ENCODE measurements at places on chromosomes 1 and 21. TPM values are rescaled to one million over a fixed set of nuclear protein-coding genes. Genes with fewer than 3 reads are reported as not detected.

DNA sequence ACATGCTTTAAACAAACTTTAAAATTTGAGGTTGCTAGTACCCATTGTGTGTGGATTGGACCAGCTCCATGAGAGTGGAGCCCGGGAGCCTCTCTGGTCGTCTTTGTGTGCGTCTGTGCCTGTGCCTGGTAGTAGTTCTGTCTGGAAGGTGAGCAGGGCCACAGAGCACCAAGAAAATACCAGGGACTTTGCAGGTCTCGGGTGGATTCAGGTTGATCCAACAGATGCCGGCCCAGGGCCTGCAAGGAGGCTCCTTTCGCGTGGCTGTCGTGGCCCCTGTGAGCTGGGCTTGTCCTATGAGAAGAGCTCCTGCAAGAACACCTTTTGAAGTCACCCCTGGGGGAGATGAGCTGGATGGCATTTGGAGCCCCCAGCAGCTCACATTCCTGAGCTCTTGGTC is 28.3 kb downstream of the COL18A1 start:
- no peak for DNase-seq

DNA sequence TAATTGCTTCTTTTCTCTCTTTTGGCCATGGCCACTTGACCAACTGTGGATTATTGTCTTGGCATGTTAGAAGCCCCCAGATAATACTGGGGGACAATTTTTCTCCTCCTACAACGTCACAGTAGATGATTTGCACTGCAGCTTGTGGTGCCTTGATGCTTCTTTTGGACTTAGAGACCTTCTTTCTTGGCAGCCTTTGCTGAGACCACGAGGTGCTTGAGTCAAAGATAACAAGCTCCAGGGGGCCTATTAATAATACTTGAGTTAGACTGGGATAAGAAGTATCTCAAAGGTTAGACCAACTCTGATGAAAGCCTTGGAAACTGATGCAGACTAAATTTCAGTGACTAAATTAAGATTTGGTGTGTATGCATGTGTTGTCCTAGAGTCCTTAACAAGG is 3.2 kb downstream of the PPP1R12B start:
- peaks cover 12% of the 10 kb centered on the region for H3K4me1 ChIP-seq
- no peak overlapping the region for H3K4me3 ChIP-seq
- no peak for DNase-seq
- no peaks in the 10 kb centered on the region for H3K36me3 ChIP-seq
- peak overlapping the region; percentile 46 for H3K27ac ChIP-seq

- no peaks in the 10 kb centered on the region for H3K36me3 ChIP-seq
- DNase-seq = no peak
- no peaks in the 10 kb centered on the region for H3K27me3 ChIP-seq
- H3K27ac ChIP-seq = no peak overlapping the region
- no peak overlapping the region for H3K4me3 ChIP-seq
These were observed 11.2 kb upstream of the PHC2 start for GRCh38 chr1:33442141-33442540.

- no peak overlapping the region for H3K4me3 ChIP-seq
- DNase-seq = no peak
- H3K4me1 ChIP-seq = no peaks in the 10 kb centered on the region
- peaks cover 8% of the 10 kb centered on the region for H3K36me3 ChIP-seq
- H3K27me3 ChIP-seq = no peaks in the 10 kb centered on the region
- H3K27ac ChIP-seq = no peak overlapping the region
These were observed 16.3 kb downstream of the VPS45 start for GRCh38 chr1:150083907-150084306.

DNA sequence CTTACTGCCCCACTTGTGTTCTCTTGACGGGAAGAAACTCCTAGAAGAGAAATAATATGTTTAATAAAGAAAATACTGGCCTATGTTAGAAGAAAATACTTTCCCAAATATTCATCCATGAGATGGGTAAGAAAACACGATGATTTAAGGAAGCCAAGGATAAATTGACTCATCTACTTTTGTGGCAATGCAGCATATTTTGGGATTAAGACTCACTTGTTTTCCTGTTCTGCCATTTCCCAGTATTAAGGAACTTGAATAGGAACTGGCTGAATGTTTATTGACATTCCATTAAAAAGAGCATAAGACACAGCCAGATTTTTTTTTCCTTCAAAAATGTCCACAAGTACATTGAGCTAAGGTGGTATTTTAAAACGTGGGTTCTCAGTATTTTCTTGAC is 10.9 kb upstream of the ADAMTS5 start:
- no peaks in the 10 kb centered on the region for H3K4me1 ChIP-seq
- H3K27ac ChIP-seq = no peak overlapping the region
- H3K36me3 ChIP-seq = no peaks in the 10 kb centered on the region
- H3K4me3 ChIP-seq = no peak overlapping the region
- no peak for DNase-seq

- no peak overlapping the region for H3K27ac ChIP-seq
- peaks cover 20% of the 10 kb centered on the region for H3K4me1 ChIP-seq
- H3K4me3 ChIP-seq = no peak overlapping the region
- no peaks in the 10 kb centered on the region for H3K36me3 ChIP-seq
These were observed 35.8 kb downstream of the CCN1 start for GRCh38 chr1:85616364-85616705.

Gene TDRKH
- 11.6 TPM for total RNA-seq

Gene MLLT11
- total RNA-seq = 1.3 TPM
